ENCODE measurements at places on chromosomes 16 and 17.

GRCh38 chr16:7571366-7571765 lies 238.7 kb downstream of the RBFOX1 start:
- DNase-seq: no peak

GRCh38 chr16:11142951-11143350 lies 113.1 kb downstream of the SOCS1 start:
- no peak for DNase-seq

- DNase-seq: no peak
Measured at GRCh38 chr16:21566891-21567414, 32.4 kb upstream of the METTL9 start.

DNA sequence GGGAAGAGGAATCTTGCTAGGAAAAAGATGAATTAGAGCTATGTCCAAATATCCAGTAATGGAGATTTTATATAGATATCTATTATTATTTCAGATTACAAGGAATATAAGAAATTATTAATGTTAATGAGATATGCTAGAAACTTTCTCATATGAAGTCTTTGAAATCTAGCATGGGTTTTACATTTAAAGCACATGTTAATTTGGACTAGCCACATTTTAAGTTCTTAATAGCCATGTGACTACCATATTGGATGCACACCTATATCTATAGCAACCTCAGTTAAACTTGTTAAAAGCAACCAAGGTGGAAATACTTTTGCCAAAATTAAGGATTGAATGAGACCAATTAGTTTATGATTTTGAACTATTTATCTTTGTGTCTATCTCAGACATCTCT lies 86.7 kb upstream of the CNTNAP4 start:
- no peak for DNase-seq

GRCh38 chr17:78324391-78325075 lies 35.3 kb downstream of the SOCS3 start:
- peak; percentile 53 for DNase-seq

- peak; percentile 24 for DNase-seq
Measured at GRCh38 chr17:71460943-71461342, 659.9 kb upstream of the SOX9 start.

DNA sequence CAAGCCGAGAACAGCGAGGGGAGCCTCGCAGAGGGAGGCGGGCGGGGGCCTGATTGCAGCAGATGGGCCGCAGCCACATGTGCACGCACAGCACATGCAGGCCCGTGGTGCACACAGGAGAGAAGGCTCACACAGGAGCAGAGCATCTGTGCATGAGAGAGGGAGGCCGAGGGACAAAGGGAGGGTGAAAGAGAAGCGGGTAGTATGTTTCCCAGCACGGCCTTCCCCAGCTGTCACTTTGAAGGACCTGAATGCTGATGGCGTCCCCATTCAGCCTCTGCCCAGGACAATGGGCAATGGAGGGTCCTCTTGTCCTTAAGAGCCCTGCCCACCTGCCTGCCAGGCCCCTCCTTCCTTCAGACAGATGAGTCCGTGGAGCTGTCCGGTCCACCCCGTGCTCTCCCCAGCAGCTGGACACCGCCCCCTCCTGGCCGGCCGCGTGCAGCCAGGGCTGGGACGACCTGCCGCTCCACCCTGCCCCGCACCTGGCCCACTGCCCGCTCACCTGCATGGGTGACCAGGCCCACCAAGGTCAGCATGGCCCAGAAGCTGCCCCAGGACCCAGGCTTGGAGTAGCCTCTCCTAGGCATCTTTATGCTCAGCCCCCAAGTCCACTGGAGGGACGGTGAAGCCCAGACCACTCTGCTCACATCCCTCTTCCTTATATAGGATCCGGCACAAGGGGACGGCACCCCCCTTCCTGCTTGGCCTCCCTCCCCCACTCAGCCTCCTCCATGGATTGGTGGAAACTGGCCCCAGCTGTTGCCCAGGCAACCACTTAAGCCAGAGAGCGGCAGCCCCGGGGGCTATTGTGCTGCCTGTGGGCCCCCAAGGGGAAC lies at the start of gene BTBD17:
Gene BTBD17 (minus strand): TSS at position 639 of the 839 bp plus-strand sequence. CDS start 49 bp downstream, at position 590.
- peak; percentile 87 for DNase-seq
